ENCODE measurements at places on chromosomes 16 and 17. TPM values are rescaled to one million over a fixed set of nuclear protein-coding genes. Genes with fewer than 3 reads are reported as not detected.

The POLDIP2 gene
- 68.6 TPM for total RNA-seq

The CCR7 gene
- total RNA-seq, result 83.9 TPM

The SLC38A8 gene
- not detected for total RNA-seq

The NOD2 gene
- total RNA-seq, result 10.7 TPM

The HOXB3 gene
- 11.9 TPM for total RNA-seq

The FSCN2 gene
- 0.41 TPM for total RNA-seq

The MBTD1 gene
- 10.4 TPM for total RNA-seq

The CHMP6 gene
- total RNA-seq, result 34.6 TPM

The MT1M gene
- total RNA-seq, result not detected

The PDILT gene
- not detected for total RNA-seq

The CES1 gene
- total RNA-seq, result 0.49 TPM

The GPRC5B gene
- total RNA-seq, result not detected

The CALCOCO2 gene
- 170 TPM for total RNA-seq

The HOXB4 gene
- 7.8 TPM for total RNA-seq

The CMTM2 gene
- 1.1 TPM for total RNA-seq

The KRTAP9-1 gene
- not detected for total RNA-seq

Data from activated CD8-positive, alpha-beta memory T cell treated with anti-CD3 and anti-CD28 coated beads, Interleukin-2, amount 10 ng/mL, durations not matched to agents 7 days and 5 days (primary cell).